ENCODE measurements at places on chromosomes 1 and 21. TPM values are rescaled to one million over a fixed set of nuclear protein-coding genes. Genes with fewer than 3 reads are reported as not detected.

- no peaks in the 10 kb centered on the region for H3K4me1 ChIP-seq
- no peak for DNase-seq
- H3K4me3 ChIP-seq, result no peak overlapping the region
- H3K27ac ChIP-seq, result no peak overlapping the region
- no peaks in the 10 kb centered on the region for H3K36me3 ChIP-seq
Measured at GRCh38 chr1:48695161-48695560, 81.5 kb downstream of the BEND5 start.

DNA sequence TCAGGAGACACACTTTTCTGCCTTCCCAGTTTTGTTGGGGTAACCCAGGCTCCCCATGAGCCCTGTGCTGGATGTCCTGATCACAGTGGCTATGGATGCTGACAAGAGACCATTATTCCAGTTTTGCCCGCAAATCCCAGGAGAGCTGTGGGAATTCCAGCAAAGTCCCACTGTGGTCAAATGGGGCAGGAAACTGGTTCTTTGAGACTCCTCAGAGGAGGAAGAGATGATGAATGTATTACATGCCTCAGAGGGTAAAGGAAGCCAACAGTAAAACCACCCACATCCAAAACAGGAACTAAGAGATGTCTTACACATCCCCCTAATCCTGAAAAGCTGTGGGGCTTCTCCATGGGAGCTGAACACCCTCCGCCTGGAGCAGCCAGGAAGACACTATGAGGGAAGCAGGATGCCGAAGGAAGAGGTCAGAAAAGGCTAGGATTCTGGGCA lies 12.8 kb upstream of the MPZL1 start:
- H3K27me3 ChIP-seq, result no peaks in the 10 kb centered on the region
- peaks cover 21% of the 10 kb centered on the region for H3K4me1 ChIP-seq
- H3K27ac ChIP-seq, result peak overlapping the region; percentile 67
- no peak for DNase-seq

DNA sequence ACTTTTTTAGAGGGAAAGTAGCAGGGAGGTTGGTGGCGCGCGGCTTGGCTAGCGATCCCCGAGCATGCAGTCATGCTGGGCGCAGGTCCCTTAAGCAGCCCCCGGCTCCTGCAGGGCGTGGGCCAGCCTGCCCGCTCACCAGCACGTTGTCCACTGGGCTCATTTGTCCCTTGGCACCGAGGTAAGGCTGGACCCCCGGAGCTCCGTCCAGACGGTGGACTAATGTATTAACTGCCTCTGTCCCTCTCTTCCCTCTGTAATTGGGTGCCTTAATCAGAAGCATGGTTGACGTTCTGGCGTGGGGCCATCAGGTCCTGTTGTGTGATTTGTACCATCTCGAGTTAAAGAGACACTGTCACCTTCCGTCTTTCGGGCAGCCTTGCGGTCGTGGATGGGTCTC lies 17.7 kb downstream of the TMEM201 start:
- H3K36me3 ChIP-seq, result peaks cover 6% of the 10 kb centered on the region
- no peak for DNase-seq
- H3K27me3 ChIP-seq, result no peaks in the 10 kb centered on the region
- no peak overlapping the region for H3K4me3 ChIP-seq
- no peak overlapping the region for H3K27ac ChIP-seq

DNA sequence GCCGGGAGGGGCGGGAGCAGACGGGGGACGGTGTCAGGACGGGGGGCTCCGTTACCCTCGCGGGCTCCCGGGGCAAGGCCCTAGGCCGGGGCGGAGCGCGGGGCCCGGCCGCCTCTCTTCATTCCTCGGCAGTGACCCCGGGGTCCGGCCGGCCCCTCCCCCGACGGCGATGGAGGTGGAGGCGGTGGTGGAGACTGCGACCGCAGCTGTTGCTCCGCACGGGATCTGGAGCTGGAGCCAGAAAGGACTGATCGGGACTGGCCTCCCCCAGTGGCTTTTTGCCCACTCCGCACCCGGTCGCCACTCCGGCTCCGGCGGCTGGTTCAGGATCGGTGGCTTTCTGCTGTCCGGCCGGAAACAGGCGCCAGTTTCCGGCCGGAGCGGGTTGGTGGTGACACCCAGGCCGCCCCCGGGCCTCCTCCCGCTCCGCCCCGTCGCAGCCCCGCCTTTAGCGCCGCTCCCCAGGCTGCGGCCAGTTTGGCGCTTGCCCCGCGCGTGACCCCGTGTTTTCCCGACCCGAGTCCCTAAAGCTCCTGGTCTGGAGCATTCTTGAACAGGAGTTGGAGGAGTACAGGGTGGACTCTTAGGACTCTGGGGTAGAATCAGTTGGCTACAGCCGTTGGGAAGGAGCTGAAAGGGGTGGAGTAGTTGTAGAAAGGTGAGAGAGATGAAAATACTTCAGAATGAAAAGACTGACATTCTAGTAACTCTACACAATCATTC lies at the start of gene OTUD7B:
Gene OTUD7B, minus strand, starts transcription at position 334 of the 723 bp plus-strand sequence. CDS start 33,216 bp downstream, outside the sequence.
- H3K27ac ChIP-seq, result peak within 1 kb of the TSS; percentile 94
- H3K4me3 ChIP-seq, result peak within 1 kb of the TSS; percentile 96
- no peaks in the 10 kb centered on the region for H3K27me3 ChIP-seq
- DNase-seq, result peak; percentile 80
- peaks cover 23% of the 10 kb centered on the region for H3K36me3 ChIP-seq

GRCh38 chr1:199010492-199010891 lies 371.7 kb downstream of the PTPRC start:
- no peak overlapping the region for H3K27ac ChIP-seq
- H3K4me1 ChIP-seq, result peaks cover 20% of the 10 kb centered on the region
- H3K4me3 ChIP-seq, result no peak overlapping the region
- no peak for DNase-seq
- H3K27me3 ChIP-seq, result no peaks in the 10 kb centered on the region
- no peaks in the 10 kb centered on the region for H3K36me3 ChIP-seq

DNA sequence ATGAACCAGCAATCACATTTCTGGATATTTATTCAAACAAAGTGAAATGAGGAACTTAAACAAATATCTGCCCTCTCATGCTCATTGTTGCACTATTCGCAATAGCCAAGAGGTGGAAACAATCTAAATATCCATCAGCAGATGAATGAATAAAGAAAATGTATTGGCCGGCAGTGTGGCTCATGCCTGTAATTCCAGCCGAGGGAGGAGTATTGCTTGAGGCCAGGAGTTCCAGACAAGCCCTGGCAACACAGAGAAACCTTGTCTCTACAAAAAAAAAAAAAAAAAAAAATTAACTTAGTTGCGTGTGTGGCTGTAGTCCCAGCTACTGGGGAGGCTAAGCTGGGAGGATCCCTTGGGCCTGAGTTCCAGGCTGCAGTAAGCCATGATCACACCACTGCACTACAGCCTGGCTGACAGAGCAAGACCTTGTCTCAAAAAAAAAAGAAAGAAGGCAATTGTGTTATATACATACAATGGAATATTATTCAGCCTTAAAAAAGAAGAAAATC lies 191.4 kb downstream of the AKT3 start:
- no peaks in the 10 kb centered on the region for H3K27me3 ChIP-seq
- DNase-seq, result no peak
- no peak overlapping the region for H3K4me3 ChIP-seq
- H3K4me1 ChIP-seq, result no peaks in the 10 kb centered on the region
- H3K36me3 ChIP-seq, result peaks cover 36% of the 10 kb centered on the region
- H3K27ac ChIP-seq, result no peak overlapping the region

- H3K36me3 ChIP-seq, result no peaks in the 10 kb centered on the region
- no peak overlapping the region for H3K27ac ChIP-seq
- peaks cover 24% of the 10 kb centered on the region for H3K4me1 ChIP-seq
- DNase-seq, result no peak
- peaks cover 35% of the 10 kb centered on the region for H3K27me3 ChIP-seq
Measured at GRCh38 chr21:38989745-38990423, 184.2 kb downstream of the ETS2 start.

DNA sequence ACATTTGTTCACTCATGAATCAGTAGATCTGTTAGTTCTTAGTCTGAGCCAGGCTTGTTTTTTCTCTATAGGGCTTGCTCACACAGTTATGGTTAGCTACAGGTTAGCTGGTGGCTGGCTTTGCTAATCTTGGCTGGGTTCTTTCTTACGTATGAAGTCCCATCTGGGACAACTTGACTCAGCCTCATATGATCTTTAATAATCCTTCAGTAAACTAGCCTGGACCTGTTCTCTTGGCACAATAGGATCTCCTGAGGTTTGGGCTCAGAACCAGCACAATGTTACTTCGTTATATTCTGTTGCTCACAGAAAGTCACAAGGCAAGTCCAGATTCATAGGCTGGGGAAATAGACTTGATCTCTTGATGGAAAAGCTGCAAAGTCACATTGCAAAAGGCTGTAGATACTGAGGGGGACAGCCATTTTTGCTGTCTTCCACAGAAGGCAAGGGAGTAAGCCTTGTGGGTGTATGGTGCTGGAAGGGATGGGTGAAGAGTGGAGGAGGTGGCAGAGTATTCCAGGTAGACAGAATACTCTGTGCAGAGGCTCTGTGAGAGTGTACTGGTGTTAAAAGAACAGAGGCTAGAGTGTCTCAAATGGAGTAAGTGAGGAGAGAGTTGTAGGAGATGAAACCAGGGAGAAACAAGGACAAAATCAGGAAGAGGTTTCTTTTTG lies 24.4 kb downstream of the EFCAB7 start:
- no peak for DNase-seq
- H3K4me1 ChIP-seq, result peaks cover 1% of the 10 kb centered on the region
- H3K27me3 ChIP-seq, result no peaks in the 10 kb centered on the region
- H3K27ac ChIP-seq, result no peak overlapping the region
- H3K4me3 ChIP-seq, result no peak overlapping the region

DNA sequence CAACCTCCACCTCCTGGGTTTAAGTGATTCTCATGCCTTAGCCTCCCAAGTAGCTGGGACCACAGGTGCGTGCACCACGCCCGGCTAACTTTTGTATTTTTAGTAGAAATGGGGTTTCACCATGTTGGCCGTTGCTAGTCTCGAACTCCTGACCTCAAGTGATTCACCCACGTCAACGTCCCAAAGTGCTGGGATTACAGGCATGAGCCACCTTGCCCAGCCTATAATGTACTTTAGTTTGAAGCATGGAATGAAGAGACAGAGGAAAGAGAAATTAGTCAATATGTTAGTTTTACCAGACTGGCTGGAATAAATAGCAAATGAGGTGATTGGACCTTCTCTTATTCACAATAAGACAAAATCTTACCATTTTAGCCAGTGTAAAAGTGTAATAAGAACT lies 89.0 kb downstream of the GTF2B start:
- no peak overlapping the region for H3K27ac ChIP-seq
- peaks cover 34% of the 10 kb centered on the region for H3K36me3 ChIP-seq
- no peak for DNase-seq
- H3K4me3 ChIP-seq, result no peak overlapping the region
- H3K27me3 ChIP-seq, result no peaks in the 10 kb centered on the region

GRCh38 chr1:184299406-184299790 lies 87.4 kb upstream of the C1orf21 start:
- DNase-seq, result no peak
- no peaks in the 10 kb centered on the region for H3K27me3 ChIP-seq

- H3K4me1 ChIP-seq, result peaks cover 3% of the 10 kb centered on the region
- H3K4me3 ChIP-seq, result no peak overlapping the region
- no peaks in the 10 kb centered on the region for H3K36me3 ChIP-seq
- H3K27ac ChIP-seq, result no peak overlapping the region
- H3K27me3 ChIP-seq, result peaks cover 5% of the 10 kb centered on the region
Measured at GRCh38 chr1:30872033-30872947, 36.3 kb downstream of the SDC3 start.

GRCh38 chr1:24892188-24893153 lies 37.6 kb downstream of the RUNX3 start:
- H3K27me3 ChIP-seq, result peaks cover 1% of the 10 kb centered on the region
- no peak overlapping the region for H3K4me3 ChIP-seq
- no peak for DNase-seq
- H3K36me3 ChIP-seq, result peaks cover 12% of the 10 kb centered on the region
- no peaks in the 10 kb centered on the region for H3K4me1 ChIP-seq

DNA sequence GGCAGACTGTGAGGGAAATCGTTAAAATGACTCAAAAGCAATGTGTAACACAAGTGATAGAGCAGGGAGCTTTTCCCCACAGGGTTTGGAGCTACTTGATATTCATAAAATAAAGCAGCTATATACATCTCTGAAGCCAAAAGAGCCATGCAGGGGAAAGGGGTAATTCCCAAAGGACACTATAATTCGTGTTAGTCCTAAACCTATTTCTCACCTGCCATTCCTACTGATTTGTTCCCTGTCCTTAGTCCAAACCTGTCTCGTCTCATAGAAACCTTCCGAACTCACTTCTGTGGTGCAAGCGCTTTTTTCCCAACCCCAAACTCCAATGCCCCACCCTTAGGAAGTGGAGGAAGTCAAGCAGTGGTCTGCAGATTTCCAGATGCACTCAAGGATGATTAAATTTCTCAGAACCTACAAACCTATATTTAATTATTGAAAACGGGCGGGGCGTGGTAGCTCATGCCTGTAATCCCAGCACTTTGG lies 946 bp upstream of the HNRNPR start:
- DNase-seq, result no peak
- peak overlapping the region; percentile 93 for H3K4me3 ChIP-seq
- H3K4me1 ChIP-seq, result peaks cover 31% of the 10 kb centered on the region
- H3K36me3 ChIP-seq, result peaks cover 25% of the 10 kb centered on the region

GRCh38 chr1:225388372-225388771 lies 39.5 kb downstream of the LBR start:
- peaks cover 3% of the 10 kb centered on the region for H3K4me1 ChIP-seq
- H3K4me3 ChIP-seq, result no peak overlapping the region
- DNase-seq, result no peak
- no peaks in the 10 kb centered on the region for H3K36me3 ChIP-seq
- H3K27me3 ChIP-seq, result no peaks in the 10 kb centered on the region

GRCh38 chr1:246280551-246280950 lies 226.5 kb downstream of the SMYD3 start:
- H3K4me1 ChIP-seq, result no peaks in the 10 kb centered on the region
- peaks cover 7% of the 10 kb centered on the region for H3K36me3 ChIP-seq
- H3K27ac ChIP-seq, result no peak overlapping the region

DNA sequence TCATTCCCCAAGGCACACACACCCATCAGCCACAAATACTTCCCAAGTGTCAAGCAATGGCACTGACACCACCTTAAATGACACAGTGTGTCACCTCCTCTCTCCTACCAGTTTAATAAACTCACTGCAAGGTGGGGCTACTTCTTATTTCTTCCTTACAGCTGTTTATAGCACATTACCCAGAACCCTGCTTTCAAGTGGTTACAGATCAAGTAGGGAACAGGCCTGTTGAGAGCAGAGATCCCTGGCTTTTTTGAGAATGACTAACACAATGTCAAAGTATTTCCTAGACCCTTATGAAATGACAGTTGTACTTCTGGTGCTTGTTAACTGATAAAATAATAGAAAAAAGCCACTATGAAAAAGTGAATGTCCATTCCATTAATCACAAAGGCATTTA lies 19.8 kb downstream of the ZBTB17 start:
- peak overlapping the region; percentile 72 for H3K27ac ChIP-seq
- H3K36me3 ChIP-seq, result peaks cover 32% of the 10 kb centered on the region
- H3K4me1 ChIP-seq, result peaks cover 91% of the 10 kb centered on the region
- H3K4me3 ChIP-seq, result no peak overlapping the region
- H3K27me3 ChIP-seq, result no peaks in the 10 kb centered on the region

VSIG8 gene
- total RNA-seq, result not detected

PRR9 gene
- not detected for total RNA-seq

ANKRD35 gene
- 0.59 TPM for total RNA-seq

FAM163A gene
- not detected for total RNA-seq

CRABP2 gene
- total RNA-seq, result 0.78 TPM

ETV3L gene
- total RNA-seq, result not detected

THEM5 gene
- total RNA-seq, result not detected

KRTAP20-3 gene
- not detected for total RNA-seq

All from activated CD8-positive, alpha-beta T cell treated with anti-CD3 and anti-CD28 coated beads for 36 hours (primary cell).